Activated CD4-positive, alpha-beta T cell treated with anti-CD3 and anti-CD28 coated beads for 4 hours (primary cell): ENCODE measurements at places on chromosomes 2 and 18.

DNA sequence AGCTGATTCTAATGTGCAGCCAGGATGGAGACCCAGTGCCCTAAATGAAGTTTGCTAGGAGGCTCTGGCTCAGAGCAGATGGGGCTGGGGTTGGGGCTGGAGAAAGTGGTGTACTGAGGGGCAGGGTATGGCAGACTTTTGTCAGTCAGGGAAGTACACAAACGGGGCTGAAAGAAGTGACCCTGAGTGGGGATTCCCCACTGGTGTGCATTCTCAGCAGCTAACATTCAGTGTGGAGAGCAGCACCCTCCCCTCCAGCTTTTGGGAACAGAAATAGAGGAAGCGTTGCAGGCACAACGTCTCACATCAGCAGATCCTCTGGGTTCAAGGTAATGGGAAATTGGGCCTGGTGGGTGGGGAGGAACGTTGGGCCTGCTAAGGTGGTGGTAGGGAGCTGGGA is 89.1 kb upstream of the GCFC2 start:
- DNase-seq: no peak

- DNase-seq: no peak
These were observed 445.6 kb downstream of the RND3 start for GRCh38 chr2:150041722-150042425.

- DNase-seq: no peak
These were observed 1206.0 kb upstream of the ZEB2 start for GRCh38 chr2:145725876-145726275.

- no peak for DNase-seq
These were observed 143.3 kb upstream of the ITGA4 start for GRCh38 chr2:181313845-181314244.

DNA sequence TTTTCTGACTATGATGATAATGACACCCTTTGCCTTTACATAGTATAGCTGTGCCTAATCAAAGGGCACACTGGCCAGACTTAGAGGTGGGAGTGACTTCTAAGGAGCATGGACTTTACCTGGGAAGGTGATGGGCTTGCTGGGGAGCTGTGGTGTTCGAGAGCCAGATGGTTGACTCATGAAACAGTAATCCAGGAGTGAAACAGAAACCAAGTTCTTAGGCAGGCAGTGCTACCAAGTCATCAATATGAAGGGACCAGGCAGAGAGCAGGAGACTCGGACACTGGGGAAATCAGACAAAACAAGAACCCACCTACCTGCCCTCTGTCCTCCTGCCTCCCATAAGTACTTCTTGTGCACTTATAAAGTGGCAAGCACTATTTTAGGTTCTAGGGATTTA is 430.4 kb downstream of the DLGAP1 start:
- DNase-seq: no peak

- DNase-seq: peak; percentile 7
These were observed 218.3 kb upstream of the SMAD7 start for GRCh38 chr18:49169037-49169521.

GRCh38 chr18:57811477-57812125 is 8.5 kb upstream of the ATP8B1 start:
- no peak for DNase-seq

GRCh38 chr2:3536682-3537632 is 17.6 kb upstream of the ADI1 start:
- DNase-seq: no peak

- DNase-seq: no peak
These were observed 214.1 kb downstream of the HDAC4 start for GRCh38 chr2:239186516-239187357.

- DNase-seq: no peak
These were observed 154.3 kb downstream of the SETBP1 start for GRCh38 chr18:44834867-44835469.

DNA sequence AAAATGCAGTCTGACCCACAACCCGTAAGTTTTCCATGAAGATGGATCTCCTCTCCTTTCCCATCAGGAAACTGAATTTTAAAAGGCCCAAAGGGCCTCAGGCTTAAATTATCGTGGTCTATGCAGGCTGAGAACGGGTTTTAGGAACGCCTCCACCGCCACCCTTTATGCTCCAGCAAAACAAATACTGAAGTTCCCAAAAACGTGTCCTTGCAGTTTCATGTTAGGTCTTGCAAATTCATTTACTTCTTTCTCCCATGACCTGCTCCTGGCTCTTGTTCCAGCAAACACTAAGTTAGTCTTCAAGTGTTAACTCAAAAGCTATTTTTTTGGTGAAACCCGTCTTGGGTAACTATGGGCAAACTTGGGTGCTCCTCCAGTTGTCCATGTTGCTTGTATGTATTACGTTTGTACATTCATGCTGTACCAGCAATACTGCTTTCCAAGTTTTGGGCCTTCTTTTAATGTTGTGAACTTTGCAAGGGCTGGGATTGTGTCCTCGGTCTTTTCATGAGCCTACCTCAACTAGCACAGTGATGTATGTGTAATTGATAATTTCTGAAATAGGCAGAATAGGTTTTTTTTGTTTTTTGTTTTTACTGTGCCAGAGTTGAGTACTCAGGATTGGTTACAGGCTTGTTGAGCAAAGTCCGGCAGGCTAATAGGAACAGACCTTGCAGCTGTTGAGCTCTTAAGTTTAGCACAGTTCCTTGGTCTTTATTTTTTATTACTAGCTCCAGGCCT is 1.8 kb upstream of the RNF149 start:
- DNase-seq: no peak

GRCh38 chr2:132415915-132416722 is 486 bp upstream of the GPR39 start:
- DNase-seq: no peak

GRCh38 chr2:37324536-37324785 is 172 bp downstream of the PRKD3 start:
- no peak for DNase-seq

GRCh38 chr2:160427629-160428404 is 65.8 kb downstream of the RBMS1 start:
- peak; percentile 54 for DNase-seq

DNA sequence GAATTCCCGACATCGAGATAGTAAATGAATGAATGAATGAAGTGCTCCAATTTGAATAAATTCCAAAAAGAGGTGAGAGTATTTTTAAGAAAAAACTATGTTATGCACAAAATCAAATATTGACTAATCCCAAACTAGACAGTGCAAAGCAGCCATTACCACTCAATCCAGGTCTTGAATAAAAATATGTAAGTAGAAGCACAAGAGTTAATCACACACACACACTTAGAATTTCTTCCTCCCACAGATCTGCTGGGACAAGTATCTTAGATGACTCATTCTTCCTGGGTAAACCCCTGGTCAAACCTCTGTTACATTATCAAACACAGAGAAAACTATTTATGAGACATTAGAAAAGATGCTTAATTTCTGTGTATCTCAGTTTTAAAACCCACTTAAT is 102.0 kb downstream of the PLA2R1 start:
- DNase-seq: no peak

DNA sequence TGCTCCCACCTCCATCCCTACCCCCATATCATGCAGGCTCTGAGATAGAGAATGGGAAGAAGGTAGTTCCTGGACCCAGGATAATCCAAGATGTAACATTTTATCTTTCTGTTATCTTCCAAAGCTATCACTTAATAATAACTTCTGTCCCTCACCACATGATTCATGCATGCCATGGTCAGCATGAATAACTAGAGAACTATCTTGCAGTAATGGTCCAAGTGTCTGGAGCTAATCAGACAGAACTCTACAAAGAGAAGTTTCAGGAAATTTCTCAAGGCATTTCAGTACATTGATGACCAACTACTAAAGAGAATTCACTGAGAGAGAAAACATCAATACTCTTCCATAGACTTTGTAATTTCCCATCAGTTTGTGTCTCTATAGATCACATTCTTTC is 1469.7 kb upstream of the PIK3C3 start:
- no peak for DNase-seq

DNA sequence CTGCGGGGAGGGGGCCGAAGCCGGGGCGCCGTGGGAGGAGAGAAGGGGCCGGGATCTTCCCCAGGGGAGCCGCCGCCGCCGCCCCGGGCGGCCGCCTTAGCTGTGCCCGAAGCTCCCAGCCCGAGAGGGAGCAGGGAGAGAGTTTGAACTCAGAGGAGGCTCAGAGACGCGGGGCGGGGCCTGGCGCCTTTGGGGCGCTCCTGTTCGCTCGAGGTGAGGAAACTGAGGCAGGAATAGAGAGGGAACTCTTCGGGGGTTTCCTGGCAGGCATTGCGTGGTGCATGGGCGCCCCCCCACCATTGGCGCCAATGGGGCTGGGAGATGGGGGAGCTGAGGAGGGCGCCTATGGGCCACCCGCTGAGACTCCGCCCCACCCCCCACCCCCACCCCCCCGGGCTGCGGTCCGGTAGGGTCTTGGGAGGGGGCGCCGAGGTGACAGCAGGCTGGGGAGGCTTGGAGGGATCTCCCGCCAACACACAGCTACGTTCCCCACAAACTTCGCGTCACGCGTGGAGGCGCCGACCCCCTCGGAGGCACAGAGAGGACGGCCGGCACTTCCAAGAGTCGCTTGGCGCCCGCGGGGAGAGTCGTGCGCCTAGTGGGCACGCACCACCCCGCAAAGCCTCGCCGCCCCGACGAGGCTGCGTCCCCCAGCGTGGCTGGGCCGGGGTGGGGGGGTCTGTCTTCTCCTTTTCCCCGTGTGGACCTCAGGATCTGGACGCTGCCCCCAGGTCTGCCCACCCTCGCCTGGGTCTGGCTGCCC is 680 bp downstream of the CTDSP1 start:
- DNase-seq: peak; percentile 35

GRCh38 chr2:147888680-147889079 is 43.9 kb downstream of the ACVR2A start:
- DNase-seq: no peak

DNA sequence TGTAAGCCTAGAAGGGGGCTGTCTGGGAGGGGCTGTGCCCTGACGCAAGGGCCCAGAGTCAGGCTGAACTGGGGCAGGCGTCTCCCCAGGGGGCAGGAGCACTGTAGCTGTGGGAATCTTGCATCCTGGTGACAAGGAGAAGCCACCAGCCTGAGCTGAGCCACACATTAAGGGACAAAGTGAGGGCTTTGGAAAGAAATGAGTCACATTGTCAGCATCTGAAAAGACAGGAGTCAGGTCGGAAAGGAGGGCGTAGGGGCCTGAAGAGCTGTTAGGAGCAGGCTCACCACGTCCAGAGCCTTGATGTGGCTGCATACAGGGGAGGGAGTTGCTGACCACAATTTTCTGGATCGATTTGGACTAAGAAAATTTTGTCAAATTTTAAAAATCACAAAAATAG is 298.6 kb downstream of the CYP26B1 start:
- no peak for DNase-seq

DNA sequence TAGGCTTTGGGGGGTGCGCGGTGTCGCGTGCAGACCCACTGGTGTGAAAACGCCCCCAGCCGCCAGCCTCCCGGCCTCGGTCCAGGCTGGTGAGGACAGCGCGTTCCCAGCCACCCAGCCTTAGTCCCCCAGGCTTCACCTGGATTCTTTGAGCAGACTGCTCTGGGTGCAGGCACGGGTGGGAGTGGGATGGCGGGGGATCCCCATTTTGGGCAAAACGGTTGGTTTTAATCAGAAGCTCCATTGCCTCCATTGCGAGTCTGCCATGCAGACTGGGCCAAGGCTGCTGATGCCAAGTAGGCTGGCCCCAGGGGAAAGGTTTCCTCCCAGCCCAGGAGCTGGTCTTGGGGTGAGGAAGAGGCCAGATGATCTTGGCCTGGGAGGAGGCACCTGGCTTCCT is 445 bp downstream of the MLPH start:
- no peak for DNase-seq
